NCI-H1092 treated with DMSO at 0.1 percent for 48 hours (cell line): ENCODE measurements at places on chromosomes 12 and 14.
A peak's percentile ranks its signal among the peaks of the same experiment; 100 is the strongest.

GRCh38 chr12:120290609-120291305 is 946 bp downstream of the RNU4-2 start:
- DNase-seq = peak; percentile 2

DNA sequence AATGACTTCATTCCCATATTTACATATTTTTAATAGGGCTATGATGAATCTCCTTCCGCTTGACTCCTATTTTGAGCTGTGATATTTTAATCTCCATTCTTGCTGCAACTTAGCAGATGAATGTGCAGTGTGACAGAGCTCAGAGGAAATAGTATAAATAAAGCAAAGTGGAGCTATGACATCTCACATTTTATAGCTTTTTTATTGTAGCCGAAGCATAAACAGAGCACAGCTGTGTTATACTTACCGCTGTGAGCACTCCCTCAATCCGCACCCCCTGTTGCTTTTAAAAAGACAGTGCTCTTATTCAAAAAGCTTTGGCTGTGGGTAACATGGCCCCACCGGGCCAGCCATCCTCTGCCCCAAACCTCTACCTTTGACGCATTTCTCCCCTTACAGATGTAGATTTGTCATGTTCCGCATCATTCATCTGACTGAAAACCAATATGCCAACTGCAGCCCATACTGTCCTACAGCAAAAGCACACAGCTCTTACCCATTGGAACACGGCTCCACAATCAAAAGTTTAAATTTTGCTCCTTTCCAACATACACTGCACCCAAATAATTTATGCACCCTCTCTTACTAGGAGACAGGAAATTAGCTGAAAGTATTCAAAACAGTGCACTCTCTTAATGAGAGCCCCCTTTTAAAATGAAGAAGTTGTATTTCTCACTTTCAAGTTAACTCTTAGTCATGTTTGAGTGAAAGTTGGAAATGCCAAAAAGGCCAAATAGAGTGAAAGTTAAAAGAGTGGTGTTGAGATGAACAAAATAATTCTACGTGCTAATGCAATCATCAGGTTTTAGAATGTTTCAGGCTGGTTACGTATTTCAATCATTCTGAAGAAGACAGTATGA is 429.3 kb upstream of the SOX5 start:
- peak; percentile 32 for DNase-seq

GRCh38 chr14:35046751-35047536 is 872 bp downstream of the FAM177A1 start:
- peak; percentile 65 for DNase-seq

GRCh38 chr12:50960130-50960529 is 7.8 kb downstream of the HIGD1C start:
- no peak for DNase-seq

DNA sequence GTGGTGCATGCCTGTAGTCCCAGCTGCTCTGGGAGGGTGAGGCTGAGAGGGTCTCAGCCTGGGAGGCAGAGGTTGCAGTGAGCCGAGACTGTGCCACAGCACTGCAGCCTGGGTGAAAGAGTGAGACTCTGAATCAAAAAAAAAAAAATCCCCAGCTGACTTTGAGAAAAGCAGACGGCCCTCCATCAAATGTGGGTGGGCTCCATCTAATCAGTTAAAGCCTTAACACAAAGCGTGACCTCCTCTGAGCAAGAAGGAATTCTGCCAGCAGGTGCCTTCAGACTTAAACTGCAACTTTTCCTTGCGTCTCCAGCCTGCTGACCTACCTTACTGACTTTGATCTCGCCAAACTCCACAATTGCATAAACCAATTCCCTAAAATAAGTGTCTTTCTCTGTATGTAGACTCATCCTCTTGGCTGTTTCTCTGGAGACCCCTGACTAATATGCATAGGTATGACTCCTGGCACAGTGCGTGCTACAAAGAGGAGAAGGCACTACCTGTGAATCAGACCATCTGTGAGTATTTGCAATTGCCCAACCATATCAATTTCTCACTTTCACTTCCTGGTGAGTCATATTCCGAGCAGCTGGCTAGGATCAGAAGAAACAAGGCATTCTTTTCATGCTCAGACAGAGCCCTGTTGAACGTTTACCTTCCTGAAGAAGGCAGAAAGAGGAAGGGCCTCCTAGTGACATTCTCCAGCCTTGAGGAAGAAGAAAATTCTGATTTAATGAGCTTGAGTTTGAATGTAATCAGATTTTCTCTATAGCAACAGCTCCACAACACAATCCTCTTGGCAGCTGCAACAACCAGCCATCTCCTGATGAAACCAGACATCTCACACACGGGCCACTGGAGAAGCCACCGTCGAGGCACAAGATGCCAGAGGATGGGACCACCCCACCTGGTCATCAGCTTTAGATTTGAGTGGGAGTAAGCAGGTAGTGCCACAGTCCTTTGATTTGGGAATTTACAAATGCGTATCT is 54.3 kb downstream of the CLMN start:
- peak; percentile 30 for DNase-seq

GRCh38 chr12:18551106-18551505 is 186.7 kb downstream of the PLCZ1 start:
- no peak for DNase-seq

DNA sequence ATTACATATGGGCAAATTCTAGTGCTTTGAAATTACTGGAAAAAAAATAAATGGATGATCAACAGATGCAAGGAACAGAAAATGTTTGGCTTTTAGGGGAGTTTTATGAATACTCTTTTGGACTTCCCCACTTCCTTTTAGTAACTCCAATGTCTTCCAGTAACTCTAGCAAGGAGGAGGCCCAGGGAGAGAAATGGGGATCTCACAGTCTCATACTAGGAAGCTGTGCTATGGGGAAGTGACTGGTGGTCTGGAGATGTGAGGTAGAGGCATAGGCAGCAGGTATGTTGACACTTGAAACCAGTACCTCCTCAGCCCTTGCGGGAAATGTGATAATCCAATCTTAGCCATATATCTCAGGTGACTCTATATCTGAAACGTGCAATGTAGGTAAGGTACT is 68.1 kb downstream of the CRADD start:
- DNase-seq = no peak

DNA sequence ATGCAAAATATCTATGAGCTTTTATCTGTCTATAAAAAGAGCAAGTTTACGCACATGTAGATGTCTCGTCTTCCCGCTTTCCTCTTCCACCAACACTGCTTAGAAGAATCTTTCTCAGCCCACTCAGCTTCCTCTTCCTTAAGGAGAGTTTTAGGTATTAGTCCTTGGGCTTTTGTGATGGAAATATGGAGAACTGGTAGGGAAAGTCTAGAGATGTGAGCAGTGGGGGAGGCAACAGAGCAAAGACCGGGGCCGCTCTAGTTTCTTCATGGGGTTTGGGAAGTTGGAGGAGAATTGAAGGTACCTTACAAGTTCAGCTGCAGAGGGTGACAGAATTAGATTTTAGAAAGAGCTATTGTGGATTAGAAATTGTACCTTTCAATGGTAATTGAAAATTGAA is 56.3 kb upstream of the CPNE8 start:
- DNase-seq = no peak

GRCh38 chr12:76922866-76923265 is 44.0 kb upstream of the CSRP2 start:
- no peak for DNase-seq

GRCh38 chr12:21939435-21939834 is 1.8 kb downstream of the ABCC9 start:
- DNase-seq = no peak

DNA sequence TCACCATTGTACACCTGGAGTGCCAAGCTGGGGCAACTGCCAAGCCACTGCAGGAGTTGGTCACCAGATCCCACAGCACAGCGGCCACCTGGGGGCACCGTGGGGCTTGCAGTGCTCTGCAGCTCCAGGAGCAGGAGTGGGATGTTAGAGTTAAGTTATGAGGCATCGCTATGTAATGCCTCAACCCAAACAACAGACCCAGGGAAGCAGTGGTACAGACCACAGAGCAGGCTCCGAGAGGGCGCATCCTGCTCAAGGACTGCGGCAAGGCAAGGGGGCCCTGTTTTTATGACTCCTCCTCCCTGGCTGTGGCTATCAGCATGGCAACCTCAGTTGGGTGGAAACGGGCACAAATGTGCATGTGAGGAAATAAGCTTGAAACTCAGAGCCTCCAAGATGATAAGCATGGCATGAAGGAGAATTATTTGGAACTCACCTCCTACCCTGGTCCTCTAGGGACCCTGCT is 63.1 kb downstream of the ARL6IP4 start:
- peak; percentile 19 for DNase-seq

GRCh38 chr12:43737646-43738045 is 20.9 kb downstream of the PUS7L start:
- DNase-seq = no peak

DNA sequence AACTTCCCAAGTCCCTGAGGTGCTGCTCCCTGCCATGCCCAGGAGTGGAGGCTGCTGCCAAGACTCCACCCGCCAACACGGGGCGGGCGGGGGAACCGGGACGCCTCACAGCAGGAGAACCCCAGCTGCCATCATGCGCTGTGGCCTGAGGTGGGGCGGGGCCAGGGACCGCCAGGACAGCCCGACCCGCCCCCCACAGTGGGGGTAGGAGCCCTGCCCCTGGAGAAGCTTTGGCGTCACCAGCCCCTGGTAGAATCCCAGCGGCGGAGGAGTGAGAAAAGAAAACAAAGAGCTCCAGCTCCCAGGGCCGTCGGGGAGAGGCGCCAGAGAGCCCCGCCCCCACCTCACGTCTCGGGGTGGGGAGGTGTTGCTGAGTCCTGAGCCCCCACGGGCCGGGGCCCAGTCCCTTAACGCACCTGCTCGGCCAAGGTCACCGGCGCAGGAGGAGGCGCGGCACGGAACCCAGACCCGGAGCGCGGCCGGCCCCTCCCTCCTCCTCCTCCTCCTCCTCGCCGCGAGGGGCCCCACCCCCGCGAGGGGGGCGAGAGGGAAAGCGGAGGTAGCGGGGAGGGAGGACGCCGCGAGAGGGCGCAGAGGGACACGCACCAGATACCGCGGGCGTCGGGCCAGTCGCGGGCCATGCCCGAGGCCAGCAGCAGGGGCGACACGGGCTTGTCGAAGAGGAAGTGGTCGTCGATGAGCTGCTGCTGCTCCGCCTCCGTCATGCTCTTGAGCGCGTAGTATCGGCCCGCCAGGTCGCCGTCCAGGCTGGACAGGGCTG is 1.8 kb downstream of the CKB start:
- peak; percentile 74 for DNase-seq
